ENCODE measurements at places on chromosomes 5 and 9.

DNA sequence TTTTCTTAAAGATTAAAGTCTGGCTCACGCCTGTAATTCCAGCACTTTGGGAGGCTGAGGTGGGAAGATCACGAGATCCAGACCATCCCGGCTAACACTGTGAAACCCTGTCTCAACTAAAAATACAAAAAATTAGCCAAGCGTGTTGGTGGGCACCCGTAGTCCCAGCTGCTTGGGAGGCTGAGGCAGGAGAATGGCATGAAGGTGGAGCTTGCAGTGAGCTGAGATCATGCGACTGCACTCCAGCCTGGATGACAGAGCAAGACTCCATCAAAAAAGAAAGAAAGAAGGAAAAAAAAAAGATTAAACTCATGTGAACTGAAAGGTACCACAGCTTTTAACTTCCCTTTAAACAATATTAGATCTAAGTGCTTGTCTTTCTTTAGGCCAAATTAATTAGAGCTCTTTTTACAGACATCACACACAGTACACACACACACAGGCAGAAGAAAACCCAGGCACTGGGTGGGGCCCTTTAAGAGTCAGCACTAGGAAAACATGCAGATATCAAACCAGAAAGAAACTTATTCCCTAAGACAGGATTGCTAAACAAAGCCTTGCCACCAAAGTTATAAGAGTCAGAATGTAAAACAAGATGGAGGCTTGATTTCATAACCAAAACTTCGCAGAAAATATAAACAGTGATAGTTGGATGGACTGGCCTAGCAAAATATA is 29.3 kb upstream of the UHRF2 start:
- no peak for DNase-seq

DNA sequence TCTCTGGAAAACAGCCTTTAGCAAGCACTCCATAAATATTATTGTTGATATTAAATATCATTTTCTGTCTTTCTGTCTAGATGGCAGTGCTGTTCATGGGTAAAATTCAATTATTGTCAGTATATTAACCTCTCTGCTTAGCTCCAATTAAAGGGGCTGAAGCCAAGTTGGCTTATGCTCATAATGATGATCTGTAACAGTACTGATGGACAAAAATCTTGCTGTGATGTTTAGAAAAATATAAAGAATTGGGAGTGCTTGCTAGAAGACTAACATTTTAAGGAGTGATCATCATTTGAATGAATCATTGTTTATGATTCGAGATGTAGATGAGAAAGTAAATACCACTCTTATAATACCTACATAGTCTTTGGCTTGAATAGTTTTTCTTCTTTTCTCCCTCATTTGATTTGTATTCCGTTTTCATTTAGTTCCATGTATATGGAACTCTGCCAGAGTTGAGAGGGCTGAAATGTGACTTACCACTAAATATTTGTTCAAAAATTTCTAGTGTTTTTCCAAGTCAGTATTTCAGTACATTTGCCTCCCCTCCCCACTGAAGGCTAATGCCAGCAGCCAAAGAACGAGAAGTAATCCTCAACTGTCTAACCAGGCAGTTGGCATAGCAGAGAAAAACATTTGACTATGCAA is 538.3 kb downstream of the CSNK1G3 start:
- DNase-seq: no peak

DNA sequence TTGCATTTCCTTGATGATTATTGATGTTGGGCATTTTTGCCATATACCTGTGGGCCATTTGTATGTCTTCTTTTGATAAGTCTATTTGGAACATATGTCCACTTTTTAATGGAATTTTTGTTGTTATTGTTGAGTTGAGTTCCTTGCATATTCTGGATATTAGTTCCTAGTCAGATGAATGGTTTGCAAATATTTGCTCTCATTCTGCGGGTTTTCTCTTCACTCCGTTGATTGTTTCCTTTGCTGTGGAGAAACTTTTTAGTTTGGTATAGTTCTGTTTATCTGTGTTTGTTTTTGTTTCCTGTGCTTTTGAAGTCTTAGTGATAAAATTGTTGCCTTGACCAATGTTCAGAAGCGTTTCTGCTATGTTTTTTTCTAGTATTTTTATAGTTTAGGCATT is 13.0 kb downstream of the OSMR start:
- no peak for DNase-seq

GRCh38 chr9:16342246-16343020 is 528.0 kb downstream of the BNC2 start:
- no peak for DNase-seq

- DNase-seq: no peak
These were observed 603.3 kb downstream of the EFNA5 start for GRCh38 chr5:107067395-107067794.

DNA sequence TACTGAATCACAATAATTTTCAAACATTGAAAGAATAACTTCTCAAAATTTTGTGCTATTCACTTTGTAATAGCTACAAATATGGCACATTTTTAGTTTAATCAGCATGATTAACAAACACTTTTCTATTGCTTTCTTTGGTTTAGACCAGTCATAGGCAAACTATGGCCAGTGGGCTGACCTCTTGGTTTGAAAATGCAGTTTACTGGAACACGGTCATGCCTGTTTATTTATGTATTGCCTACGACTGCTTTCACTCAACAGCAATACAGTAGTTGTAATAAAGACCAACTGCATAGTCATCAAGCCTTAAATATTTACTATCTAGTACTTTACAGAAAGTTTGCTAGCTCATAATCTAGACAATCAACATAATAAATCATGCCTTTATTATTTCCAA is 810.8 kb downstream of the TLE1 start:
- DNase-seq: no peak

DNA sequence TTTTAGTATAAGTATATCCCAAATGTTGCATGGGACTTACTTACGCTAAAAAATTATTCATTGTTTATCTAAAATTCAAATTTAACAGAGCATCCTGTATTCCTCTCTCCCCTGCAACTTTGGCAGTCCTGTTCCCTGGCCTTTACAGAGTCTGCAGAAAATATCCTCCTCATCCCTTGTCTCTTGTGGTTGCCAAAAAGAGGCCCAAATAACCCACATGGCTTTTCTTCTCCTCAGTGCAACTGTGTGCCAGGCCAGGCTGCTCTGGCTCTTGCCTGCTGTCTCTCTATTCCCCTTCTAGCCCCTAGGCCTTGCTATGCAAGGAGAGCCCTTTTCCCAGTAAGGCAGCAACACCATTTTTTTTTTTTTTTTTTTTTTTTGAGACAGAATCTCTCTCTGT is 23.0 kb downstream of the ARHGEF37 start:
- DNase-seq: no peak

- no peak for DNase-seq
These were observed 274.4 kb downstream of the MARCHF11 start for GRCh38 chr5:15904899-15905830.

DNA sequence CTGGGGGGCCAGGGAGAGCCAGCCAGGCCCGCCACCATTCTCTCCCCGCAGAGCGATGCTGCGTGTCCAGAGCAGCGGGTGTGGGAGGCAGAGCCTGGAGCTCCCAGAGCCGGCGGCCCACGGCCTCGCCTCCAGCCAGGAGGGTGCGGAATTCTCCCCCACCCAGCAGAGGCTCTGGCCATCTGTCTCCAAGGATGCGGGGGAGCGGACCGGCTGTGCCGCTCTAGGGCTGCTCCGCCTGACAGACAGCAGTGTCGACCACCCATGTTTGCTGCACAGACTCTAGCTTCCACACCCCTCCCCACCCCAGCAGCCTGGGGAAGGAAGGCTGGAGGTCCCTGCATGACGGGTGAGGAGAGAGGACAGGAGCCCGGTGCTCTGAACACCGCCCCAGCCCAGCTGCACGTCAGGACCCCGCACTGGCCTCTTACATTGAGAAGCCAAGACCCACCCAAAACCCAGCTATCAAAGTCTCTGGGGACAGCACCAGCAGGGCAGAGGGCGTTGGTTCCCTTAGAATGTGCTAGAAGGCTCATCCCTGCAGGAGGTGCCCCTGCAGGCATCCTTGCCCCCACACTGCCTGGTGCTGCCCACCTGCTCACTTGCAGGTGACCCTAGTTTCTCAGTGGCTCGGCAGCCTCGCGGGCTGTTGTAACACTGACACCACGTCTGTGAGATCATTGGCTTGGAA is 29.7 kb upstream of the FCN1 start:
- no peak for DNase-seq

DNA sequence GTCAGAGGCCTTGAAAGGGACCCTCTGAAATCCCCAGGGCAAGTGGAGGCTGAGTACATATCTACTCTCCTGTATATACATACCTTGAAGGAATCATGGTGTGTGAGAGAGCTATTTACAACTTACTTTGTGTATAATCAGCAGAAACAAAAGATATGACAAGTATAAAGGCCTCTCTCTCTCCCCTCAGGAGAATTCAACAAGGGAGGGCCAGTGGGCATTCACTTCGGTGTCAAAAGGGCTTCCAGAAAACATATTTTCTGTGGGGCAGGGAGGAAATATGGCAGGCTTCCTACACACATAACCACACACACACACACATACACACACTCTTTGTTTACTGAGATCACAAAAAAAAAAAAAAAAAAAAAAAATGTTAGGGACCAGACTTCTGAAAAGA is 181.7 kb downstream of the BNC2 start:
- no peak for DNase-seq

GRCh38 chr9:138007566-138007917 is 130.0 kb downstream of the CACNA1B start:
- DNase-seq: no peak

DNA sequence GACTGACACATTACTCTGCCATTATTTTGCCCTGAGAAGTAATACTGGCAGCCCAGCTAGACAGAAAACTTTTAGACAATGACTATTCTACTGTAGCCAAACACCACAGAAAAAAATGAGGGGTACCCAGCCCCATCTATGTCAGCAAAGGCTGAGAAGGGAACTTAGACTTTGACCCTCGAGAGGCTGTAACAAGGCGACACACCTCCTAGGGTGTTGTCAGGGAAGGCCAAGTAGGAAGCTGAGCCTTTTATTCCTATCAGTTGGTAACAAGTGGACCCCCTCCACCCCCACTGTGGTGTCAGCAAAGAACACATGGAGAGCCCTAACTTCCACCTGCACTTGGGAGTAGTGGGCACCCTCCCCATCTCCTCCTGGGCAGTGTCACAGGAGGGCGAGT is 55.6 kb downstream of the SPTLC1 start:
- no peak for DNase-seq

GRCh38 chr5:173963182-173963838 is 25.7 kb upstream of the C5orf47 start:
- no peak for DNase-seq

GRCh38 chr5:160359816-160360215 is 10.6 kb downstream of the C1QTNF2 start:
- no peak for DNase-seq

DNA sequence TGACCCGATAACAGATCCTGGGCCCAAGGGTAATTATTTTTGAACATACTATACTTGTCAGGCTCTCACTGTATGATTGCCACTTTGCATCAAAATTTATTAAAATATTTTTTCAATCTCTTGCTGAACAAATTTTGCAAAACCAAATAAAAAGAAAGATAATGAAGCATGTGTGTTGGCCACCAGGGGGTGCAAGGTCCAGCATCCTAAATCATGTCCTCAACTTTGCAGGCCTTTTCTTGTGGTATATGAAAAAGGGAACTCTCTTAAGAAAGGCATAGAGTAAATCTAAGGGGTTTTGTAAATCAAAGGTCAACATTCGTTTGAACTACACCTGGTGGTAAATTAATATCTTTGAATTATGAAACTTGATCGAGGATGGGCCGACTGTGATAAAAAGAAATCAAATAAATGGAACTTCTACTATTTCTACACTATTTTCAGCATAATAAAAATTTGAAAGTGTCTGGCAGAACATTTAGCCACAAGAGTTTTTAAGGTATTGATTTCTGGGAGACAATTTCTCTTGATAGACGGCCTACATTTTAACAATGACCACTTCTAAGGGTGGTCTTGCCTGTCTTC is 676.5 kb downstream of the DMRTA1 start:
- DNase-seq: no peak

DNA sequence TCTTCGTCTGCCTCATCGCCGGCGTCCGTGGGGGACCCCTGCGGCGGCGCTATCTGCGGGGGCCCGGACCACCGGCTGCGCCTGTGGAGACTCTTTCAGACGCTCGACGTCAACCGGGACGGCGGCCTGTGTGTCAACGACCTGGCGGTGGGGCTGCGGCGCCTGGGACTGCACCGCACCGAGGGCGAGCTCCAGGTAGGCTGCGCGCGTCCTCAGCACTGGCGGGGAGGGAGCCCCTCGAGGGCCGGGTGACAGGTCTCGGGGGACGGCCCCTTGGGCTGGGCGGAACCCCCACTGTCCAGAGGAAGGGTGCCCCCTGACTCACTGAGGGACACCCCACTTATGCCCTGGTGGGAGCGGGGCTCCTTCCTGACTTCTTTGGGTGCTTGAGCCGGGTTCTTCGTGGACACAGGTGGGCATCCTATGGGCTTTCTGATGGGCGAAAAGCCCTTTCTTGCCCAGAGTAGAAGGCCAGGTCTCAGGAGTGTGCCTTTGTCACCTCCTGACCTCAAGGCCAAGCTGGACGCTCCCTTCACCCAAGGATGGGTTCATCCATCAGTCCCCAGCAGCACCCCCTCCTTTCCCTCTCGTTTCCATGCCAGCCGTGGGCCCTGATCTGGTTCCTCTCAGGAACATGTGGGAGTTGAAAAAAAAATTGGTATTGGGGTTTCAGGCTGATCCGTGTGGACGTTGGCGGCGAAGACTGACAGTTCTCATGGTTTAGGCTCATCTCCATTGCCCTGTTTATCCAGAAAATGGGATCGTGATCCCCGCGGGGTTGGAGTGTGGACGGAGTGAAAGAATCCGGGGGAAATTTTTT is 564 bp downstream of the SLC25A25 start:
- no peak for DNase-seq

GRCh38 chr5:150582241-150583109 is 58.0 kb upstream of the SYNPO start:
- no peak for DNase-seq

DNA sequence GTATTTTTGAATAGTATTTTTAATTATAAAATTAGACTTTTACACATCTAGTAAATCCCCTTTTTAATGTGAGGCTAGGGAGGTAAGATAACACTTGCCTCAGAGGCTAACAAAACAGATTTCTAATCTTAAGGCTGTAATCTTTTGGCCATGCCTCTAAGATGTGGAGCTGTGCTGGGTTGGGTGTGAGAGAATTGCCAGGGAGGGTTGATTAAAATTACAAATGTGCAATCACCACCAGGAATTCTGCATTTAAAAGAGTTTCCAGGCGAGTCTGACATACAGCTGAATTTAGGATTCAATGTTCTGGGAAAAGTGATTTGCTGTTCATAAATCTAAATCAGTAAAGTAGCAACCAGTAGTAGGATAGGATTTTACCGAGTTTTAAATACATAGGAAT is 73.3 kb downstream of the NUDT12 start:
- no peak for DNase-seq

DNA sequence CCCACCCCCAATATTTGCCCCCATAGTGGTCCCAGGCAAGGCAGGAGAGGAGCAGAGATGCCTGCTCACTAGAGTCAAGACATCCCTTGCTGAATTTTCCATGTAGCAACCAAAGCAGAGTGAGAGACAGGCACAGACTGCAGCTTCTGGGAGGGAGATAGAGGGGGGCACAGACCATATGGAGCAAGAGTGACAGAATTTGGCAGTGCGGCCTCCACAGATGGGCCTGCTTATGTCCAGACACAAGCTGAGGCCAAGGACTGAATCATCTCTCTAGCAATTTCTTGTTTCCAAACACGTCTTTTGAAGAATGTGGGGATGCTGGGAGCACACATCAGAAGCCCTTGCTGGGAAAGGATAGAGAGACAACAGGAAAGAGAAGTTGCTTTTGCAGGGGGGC is 53.0 kb upstream of the ALDH1B1 start:
- DNase-seq: no peak

All from SIG-M5 (cell line).